ENCODE measurements at places on chromosomes 2 and 18.
A peak's percentile ranks its signal among the peaks of the same experiment; 100 is the strongest.

- DNase-seq, result no peak
These were observed 29.3 kb upstream of the TWIST2 start for GRCh38 chr2:238818561-238818960.

DNA sequence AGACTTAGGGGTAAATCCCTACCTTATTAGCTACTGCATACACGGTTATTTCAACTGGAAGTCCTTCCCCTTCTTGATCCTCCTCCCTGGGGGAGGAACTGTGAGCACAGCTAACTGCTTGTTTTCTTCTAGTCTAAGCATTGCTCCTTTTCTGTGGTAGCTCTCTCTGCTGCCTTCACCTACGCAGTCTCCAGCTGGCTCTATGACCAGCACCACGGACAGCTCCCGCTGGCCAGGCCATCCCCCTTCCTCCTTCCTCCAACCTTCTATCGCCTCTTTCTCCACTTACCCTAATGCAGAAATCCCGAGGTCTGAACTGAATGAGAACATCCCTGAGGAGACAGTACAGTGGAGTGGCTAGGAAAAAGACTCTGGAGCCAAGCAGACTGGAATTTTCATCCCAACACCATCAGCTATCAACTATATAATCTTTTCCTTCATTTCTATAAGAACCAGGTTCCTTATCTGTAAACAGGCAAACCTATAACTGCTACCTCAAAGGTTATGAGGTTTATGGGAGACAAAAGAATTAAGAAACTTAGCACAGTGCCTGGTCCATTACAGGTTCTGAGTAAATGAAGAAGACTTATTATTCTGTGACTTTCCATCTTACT, 4.7 kb upstream of the CFAP65 start:
- no peak for DNase-seq

- no peak for DNase-seq
These were observed 27.3 kb downstream of the PREPL start for GRCh38 chr2:44333994-44334393.

DNA sequence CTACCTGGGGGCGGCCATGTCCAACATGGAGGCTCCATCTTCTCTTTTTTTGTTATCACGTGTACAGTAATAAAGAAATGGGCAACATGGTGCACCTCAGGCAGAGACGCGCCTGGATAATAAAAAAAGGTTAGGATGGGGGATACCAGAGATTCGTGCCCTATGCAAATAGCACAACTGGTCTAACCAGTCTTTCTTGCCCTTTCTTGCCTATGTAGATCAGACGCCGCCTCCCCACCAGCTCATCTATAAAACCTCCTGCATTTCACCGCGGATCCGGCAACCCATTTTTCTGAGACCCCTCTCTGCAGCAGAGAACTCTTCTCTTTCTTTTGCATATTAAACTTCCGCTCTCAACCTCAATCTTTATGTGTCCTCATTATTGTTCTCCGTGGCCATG, 68.7 kb downstream of the MYL12B start:
- no peak for DNase-seq

DNA sequence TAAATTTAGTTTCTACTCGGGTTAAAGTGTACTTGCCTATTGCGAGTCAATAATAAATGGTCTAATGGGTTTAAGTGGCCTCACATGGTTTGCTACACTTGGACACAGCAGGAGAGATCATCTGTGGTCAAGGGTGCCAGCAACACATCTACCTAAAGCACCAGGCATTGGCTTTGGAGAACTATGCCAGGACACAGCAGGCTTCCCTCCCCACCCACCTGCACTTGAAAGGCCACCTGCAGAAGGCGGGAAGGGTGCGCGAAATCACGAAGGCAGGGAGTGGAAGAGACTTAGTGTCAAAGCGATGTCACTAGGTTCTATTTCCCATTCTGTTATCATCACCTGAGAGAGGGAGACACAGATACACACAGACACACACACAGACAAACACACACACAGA, 44.5 kb downstream of the MYT1L start:
- DNase-seq, result no peak

- DNase-seq, result no peak
These were observed 359.2 kb upstream of the RND3 start for GRCh38 chr2:150846691-150847090.

DNA sequence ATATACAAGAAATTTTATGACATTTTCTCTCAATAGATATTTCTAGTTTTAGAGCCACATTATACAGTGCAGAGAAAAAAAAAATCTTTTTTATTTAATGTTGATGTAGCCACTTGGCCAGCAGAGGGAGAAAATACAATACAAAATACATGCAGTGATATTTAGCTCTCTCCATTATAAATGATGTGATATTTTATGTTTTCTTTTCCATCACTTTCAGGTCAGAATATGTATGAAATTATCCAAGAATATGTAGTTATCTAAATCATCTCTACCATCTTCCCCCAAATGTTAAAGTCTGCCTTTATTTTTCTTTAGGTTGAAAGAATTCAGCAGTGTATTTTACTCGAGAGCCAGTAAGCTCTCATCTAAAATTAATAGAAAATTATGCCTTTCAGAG, 533.6 kb upstream of the FSHR start:
- peak; percentile 88 for DNase-seq
